ENCODE measurements at places on chromosomes 11 and 22.

- no peak for DNase-seq
Measured at GRCh38 chr11:1541474-1542204, 30.4 kb downstream of the DUSP8 start.

GRCh38 chr22:37677493-37677974, 2.1 kb downstream of the LGALS1 start:
- DNase-seq, result no peak

- DNase-seq, result no peak
Measured at GRCh38 chr11:9020916-9021315, 17.1 kb upstream of the NRIP3 start.

- no peak for DNase-seq
Measured at GRCh38 chr22:44805711-44806110, 53.3 kb downstream of the ARHGAP8 start.

GRCh38 chr22:32206774-32207758, 2.2 kb upstream of the RFPL2 start:
- DNase-seq, result no peak

DNA sequence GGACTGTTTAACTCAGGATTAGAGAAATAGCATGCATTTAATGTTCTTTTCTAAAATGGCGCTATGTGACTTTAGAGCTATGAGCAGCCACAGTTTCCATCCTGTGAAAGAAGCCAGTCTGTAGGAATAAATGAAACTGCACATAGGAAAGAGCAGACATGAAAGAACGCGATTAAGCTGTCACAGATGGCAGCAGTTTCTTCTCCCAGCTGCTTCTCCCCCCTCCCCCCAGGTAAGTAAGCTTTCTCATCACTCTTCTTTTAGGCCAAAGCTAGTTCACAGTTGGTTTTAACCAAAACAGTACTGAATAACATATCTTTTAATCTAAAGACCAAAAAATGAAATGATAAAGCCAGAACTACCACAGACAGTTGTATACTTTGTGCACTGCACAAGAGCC, 266.4 kb downstream of the KCNA4 start:
- DNase-seq, result no peak

DNA sequence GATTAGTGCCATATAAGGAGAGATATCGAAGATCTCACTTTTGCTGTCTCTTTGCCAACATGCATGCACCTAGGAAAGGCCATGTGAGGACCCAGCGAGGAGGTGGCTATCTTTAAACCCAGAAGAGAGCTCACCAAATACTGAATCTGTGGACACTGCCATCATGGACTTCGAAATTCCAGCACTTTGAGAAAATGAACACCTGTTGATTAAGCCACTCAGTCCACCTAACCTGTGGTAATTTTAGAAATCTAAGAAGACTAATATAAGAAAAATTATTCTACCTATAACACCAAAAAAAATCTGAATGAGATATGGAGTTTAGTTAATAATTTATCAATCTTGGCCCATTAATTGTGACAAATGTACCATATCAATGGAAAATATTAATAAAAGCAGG, 193.6 kb upstream of the CARD18 start:
- no peak for DNase-seq

DNA sequence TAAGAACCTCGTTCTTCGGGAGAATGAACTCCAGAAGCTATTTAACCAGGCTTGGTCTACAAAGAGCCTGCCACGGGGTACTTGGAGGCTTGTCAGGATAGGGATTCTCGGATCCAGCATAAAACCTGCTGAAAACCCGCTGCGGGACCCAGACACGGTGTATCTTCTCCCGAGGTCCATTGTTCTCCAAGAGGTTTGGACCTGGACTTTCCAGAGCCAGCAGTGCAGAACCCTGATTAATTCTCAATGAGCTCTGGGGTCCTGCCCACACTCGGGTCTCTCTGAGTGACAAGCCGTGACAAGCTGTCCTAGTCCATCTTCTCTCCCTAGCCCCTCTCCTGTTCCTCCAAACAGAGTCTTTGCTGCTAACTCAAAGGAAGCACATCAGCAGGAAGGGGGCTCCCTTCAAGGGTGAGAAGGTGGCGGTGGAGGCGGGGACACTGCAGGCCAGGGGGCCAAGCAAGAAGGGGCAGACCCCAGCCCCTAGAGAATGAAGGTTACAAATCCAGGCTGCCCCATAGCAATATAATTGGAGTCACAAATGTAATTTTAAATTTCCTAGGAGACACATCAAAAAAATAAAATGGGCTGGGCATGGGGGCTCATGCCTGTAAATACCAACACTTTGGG, 12.2 kb downstream of the SHANK2 start:
- DNase-seq, result no peak

- no peak for DNase-seq
Measured at GRCh38 chr22:23149743-23150238, 4.5 kb downstream of the RAB36 start.

DNA sequence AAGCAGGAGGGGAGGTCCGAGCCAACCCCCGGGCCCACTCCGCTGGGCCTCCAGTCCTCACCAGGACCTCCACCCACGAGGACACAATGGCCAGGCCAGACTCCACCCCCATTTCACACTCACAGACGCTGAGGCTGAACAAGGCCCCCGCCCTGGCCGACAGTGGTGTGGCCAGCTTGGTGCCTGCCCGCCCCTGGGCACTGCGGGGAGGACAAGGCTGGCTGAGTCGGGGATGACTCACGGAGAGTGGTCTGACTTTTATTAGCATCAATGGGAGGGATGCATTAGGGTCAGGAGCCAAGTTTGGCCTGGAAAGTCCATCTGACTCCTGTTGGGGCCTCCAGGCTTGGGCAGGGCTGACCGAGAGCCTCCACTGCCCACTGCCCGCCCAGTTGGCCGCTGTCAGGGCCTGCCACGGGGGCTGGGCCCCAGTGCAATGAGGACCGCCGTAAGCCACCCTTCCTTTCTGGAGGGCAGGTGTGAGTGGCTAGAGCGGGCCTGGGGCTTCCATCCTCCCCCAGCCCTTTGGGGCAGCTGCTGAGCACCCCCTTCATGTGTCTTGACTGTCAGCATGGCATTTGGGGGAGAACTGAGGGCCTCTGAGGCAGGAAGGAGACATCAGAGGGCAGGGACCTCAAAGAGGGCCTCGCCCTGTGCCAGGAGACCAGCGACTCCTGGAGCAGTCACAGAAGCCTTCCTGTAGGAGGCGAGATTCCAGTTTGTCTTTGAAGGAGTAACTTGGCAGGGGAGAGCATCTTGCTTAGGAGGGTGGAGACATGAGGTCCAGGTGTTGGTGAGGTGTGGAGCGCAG, 10.6 kb downstream of the TSPAN32 start:
- DNase-seq, result no peak

GRCh38 chr11:129814244-129815014, 1.2 kb upstream of the TMEM45B start:
- no peak for DNase-seq

- DNase-seq, result no peak
Measured at GRCh38 chr11:93145390-93145915, 52.3 kb downstream of the SLC36A4 start.

DNA sequence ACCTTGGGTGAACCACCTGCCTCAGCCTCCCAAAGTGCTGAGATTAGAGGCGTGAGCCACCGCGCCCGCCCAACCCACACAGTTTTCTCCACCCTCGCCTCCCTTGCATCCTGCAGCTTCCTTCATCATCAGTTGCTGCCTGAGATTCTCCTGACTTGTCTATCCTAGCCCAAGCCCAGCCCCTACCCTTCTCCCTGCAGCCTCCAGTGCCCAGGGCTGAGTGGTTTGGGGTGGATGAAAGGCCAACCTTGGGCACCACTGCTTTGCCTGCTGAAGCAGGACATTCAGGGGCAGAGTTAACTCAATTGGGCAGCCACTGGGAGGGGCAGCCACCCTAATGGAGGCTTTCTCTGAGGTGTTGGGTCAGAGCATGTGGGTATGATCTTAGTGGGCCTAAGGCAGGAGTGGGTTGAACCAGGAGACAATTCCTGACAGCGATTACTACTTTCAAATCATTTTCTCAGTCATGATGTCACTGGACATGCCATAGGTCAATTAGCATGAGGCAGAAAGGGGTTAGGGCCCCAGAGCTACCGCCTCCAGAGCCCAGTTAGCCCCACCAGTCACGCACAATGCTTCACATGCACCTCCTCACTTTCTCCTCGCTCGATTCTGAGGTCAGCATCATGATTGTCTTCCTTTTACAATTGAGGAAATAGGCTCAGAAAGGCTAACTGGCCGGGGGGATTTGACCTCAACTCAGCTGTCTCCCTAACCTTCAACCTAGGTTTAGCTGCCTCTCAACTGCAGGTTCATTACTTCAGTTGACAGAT, 1.0 kb upstream of the FKBP2 start:
- DNase-seq, result no peak

DNA sequence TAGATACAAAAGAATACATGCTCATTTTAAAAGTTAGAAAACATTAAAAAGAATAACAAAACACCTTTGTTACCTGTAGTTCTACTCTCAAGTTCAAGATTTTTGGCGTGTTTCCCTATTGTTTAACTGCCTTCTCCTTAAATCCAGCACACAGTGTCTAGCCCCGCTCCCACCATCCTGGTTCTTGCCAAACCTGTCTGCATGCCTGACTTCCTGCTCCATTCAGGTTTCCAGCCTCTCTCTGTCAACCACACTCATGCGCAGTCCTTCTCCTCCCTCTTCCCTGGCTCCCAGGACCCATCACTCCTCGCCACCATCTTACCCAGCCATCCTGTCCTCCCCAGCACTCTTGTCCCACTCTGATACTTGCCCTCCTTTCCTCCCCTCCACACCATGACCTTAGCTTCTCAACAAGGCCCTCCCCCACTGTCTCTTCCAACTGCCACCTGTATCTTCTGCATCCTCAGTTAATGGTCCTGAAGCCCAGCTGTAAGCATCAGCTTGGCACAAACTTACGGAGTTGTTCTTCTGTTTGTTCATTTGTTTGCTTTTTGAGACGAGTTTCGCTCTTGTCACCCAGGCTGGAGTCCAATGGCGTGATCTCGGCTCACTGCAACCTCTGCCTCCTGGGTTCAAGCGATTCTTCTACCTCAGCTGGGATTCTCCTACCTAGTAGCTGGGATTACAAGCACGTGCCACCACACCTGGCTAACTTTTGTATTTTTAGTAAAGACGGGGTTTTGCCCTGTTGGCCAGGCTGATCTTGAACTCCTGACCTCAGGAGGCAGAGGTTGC, 7.5 kb upstream of the MYH9 start:
- DNase-seq, result no peak

- no peak for DNase-seq
Measured at GRCh38 chr22:18909556-18909955, 3.4 kb downstream of the DGCR6 start.

- no peak for DNase-seq
Measured at GRCh38 chr11:71286701-71287643, 34.6 kb upstream of the SHANK2 start.

GRCh38 chr11:57363131-57364080, 17.5 kb downstream of the PRG3 start:
- DNase-seq, result no peak

DNA sequence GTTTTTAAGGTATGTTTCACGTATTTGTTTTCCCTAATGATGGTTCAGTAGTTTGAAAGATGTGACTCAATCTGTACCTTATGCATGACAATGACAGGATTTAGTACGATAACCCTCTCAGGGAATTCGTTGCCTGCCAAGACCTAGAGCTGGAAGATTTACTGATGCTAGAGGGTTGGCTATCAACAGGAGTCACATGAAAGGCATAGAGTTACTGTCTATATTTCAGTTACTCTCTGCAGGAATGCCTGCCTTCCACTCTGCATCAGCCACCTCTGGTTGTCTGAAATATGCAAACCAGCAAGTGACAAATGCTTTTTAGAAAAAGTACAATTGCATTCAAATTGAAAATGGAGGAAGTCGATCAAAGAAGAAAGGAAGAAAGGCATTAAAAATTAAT, 276.3 kb upstream of the RAG2 start:
- no peak for DNase-seq

DNA sequence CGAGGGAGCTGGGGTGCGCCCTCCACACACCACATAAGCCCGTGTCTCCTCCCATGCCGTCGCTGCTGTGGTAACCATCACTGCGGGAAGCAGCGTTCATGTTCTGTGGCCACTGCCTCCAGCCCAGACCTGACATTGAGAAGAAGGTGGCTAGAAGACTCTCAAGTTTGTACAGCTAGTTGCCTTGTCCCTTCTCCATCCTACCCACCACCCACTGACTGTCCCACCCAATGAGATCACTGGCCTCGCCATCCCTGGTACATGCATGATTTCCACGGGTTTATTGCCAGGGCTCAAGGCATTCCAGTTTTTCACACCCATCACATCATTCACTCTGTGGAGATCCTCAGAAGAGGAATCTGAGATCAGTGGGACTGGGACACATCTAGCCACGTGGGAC, 33.0 kb downstream of the AHNAK start:
- no peak for DNase-seq

GRCh38 chr11:73330569-73331093, 22.6 kb downstream of the ARHGEF17 start:
- DNase-seq, result no peak

GRCh38 chr11:60183591-60184205, 815 bp upstream of the MS4A6A start:
- DNase-seq, result no peak

DNA sequence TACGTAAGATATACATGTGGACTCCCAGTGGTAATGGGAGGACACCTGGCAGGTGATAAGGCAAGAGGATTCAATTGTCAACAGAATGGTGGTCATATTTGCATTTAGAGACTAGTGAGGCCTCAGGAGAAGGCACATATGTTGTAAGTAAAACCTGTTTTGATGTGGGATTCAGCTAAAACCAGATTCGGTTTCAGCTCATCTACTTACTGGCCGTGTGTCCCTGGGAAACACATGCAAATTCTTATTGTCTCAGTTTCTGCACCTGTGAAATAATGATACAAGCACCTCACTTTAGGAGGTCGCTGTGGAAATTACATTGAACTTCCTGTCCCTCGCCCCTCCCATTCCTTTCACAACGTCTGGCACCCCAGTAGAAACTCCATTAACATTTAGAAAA, 78.9 kb upstream of the FIBIN start:
- no peak for DNase-seq

DNA sequence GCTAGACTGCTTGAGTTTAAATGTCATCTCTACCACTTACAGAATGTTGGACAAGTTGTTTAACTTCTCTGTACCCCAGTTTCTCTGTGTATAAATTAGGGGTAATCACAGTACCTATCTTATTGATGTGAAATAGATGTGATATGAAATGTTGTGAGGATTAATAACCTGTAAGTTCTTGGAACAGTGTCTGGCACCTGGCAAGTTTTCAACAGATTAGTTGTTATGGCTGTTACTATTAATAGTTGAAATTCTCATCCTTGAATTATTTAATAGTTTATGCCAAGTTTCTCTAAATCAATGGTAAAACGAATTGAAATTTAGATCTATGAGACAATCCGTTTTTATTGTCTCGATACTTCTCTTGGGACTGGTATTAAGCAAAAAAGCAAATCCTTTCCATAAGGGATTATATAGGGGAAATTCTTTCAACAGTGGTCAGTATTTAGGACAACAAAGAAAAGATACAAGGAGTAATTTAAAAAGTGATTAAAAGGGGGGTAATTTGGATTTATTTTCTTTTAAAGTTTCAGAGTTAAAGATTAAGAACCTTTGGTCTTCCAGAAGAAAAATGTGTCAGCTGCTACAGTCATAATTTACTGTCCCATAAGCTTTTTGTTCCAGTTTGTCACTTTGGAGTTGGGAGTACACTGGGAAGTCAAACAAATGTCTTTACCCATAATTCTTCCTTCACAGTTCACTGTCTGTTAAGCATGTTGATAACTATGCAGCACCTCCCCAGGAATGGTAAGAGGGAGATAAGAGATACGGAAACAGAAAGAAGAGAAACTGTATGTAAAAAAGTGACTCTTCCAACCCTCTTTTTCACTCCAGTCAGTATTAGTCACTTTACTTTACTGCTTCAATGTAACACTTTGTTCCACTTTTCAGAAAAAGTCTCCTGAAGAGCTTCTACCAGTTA, 13.2 kb downstream of the PDE3B start:
- DNase-seq, result no peak

- DNase-seq, result no peak
Measured at GRCh38 chr11:115333121-115333520, 171.1 kb downstream of the CADM1 start.

All from right renal cortex interstitium (tissue), 3 donors.